Hindlimb muscle (tissue), 1 donor: ENCODE measurements at places on chromosomes 6 and 20. TPM values are rescaled to one million over a fixed set of nuclear protein-coding genes. Genes with fewer than 3 reads are reported as not detected.
A peak's percentile ranks its signal among the peaks of the same experiment; 100 is the strongest.

DNA sequence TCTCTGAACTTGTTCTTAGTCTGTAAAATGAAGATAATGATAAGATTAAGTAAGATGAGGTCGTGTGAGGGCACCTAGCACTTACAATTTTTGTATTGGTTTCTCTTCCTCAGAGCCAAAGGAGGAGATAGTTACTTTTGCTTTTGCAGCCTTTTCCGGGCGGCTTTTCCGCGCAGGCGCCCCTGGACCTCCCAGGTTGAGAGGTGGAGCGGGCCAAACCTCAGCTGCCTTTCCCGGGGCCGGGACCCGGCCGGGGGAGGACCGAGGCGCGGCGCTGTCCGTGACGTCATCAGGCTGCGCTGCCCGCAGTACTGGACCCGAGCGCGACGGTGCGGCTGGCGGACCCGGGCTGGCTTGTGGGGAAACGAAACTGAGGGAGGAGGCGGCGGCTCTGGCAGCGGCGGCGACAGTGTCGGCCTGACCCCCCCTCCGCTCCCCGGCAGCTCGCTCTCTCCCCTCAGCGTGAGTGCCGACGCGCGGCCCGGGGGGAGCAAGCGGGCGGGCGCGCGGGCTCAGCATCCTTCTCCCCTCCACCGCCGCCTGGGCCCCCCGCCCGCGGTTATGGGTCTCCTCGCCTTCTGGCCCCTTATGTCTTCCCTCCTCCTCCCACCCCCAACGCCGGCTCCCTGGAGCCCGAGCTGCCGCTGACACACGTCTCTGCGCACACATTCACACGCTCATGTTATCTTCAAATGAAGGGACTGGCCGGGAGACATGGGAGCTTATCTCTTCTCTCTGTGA is at the start of gene CMTR1:
TSS of gene CMTR1 (plus strand) at position 306 of the 741 bp plus-strand sequence. CDS start 2,409 bp downstream, outside the sequence.
- peak; percentile 93 for DNase-seq

DNA sequence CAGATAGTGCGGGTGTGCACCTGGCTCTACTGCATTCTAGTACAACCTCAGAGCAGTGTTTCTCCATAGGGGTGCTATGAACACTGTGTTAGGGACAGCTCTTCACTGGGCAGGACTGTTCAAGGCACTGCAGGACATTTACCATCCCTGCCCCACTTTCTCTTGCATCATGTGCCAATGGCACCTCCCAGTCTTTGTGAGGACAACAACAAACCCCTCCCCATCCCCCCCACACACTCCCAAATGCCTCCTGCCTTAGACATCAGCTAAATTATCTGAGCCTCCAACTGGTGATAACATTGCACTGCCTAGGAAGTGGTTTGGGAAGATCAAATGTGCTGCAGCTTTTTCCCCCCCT is 98.9 kb downstream of the FYN start:
- DNase-seq: no peak

DNA sequence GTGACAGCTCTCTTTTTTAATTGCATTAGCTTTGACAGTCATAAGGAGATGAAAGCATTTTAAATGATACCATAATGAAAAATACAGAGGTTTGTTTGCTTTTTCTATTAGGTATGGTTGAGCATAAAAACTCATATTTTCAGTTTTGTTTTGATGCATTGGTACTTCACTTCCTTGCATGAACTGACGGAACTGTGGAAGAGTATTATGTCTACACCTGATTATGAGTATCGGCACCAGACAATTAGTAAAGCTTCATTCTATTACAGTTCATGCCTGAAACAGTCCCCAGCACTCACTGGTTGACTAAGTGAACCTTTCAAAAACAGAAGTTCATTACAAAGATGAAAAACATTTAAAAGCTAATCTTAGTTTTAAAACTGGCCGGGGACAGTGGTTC is 593.0 kb downstream of the GRIK2 start:
- no peak for DNase-seq

PPP1R16B gene
- 3.7 TPM for polyA plus RNA-seq

- no peak for DNase-seq
Observed at GRCh38 chr6:91127752-91128151, 540.9 kb upstream of the MAP3K7 start.

DNA sequence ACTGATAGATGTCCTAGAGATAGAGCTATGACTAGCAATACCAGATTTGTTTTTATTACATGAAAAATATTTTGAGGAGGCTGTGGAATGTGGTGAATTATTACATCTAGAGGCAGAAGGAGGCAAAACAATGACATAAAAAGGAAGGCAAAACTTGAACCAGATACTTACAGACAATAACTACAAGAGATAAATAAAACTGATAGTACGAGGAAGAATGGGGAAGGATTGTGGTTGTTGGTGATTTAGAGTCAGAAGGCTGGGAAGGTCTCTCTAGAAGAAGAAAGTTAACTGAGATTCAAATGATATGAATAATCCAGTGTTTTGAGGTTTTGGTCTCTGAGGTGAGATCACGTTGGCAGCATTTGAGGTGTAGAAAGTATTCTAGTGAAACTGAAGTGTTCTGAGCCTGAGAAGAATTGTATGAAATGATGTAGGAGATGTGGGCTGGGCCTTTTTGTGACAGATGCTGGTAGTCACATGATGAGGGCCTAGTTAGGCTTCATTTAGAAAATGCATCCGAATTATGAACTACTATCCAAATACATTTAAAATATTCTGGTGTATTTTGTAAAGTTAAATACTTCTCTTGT is 589.1 kb downstream of the EYS start:
- no peak for DNase-seq

GRCh38 chr20:46056970-46057855 is 28.2 kb downstream of the SLC12A5 start:
- DNase-seq: peak; percentile 77

GRCh38 chr6:29619578-29620160 is 13.3 kb downstream of the GABBR1 start:
- no peak for DNase-seq

- DNase-seq: no peak
Observed at GRCh38 chr6:4940416-4940815, 63.4 kb downstream of the RPP40 start.

- no peak for DNase-seq
Observed at GRCh38 chr6:157525918-157526425, 145.0 kb downstream of the ZDHHC14 start.

NMBR gene
- 0.14 TPM for polyA plus RNA-seq
